Endothelial cell of umbilical vein (primary cell): ENCODE measurements at places on chromosomes 1 and 21. TPM values are rescaled to one million over a fixed set of nuclear protein-coding genes. Genes with fewer than 3 reads are reported as not detected.

Gene PTGS2
- 21.6 and 24.1 TPM in 2 replicates for total RNA-seq

Gene SH2D2A
- 1.1 and 1.8 TPM in 2 replicates for total RNA-seq

Gene SPATC1L
- total RNA-seq: 15.3 and 31.7 TPM in 2 replicates

DNA sequence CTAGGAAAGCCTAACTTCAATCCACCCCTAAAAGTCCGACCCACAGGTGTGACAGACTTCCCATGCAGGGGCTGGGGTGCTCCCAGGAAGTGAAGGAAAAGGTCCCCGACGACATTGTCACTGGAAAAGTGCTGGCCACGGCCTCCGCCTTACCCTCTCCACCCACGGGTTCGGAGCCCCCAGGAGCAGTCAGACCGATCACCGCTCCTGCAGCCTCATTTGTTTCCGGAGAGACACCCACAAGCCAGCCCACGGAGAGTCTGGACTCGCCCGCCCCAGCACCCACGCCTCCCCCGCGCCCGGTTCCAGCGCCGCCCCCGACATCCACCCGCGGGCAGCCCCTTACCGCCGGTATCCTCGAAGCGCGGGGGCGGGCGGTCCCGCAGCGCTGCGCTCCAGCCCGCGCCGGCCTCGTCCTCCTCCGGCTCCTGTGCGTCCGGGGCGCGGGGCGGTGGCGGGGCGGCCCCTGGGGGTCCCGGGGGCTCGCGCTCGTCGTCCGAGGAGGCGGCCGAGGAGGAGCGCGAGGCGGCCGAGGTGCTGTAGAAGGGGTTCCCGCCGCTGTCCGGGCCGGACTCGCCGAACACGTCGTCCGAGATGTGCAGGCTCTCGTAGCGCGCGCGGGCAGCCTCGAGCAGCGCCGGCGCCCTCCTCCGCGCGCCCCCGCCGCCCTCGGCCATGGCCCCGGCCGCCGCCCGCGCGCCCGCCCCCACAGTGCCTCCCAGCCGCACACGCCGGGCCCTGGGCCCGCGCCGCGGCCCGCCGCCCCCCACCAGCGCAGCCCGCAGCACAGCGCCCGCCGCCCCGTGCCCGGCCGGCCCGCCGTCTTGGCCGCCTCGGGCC, 660 bp downstream of the PGBD5 start:
- H3K36me3 ChIP-seq: no peaks in the 10 kb centered on the region
- peaks cover 29% of the 10 kb centered on the region for H3K27me3 ChIP-seq
- DNase-seq: no peak
- H3K27ac ChIP-seq: no peak overlapping the region
- H3K4me3 ChIP-seq: no peak overlapping the region

GRCh38 chr21:33569991-33570390, 18.5 kb downstream of the DONSON start:
- H3K27me3 ChIP-seq: no peaks in the 10 kb centered on the region
- no peak overlapping the region for H3K4me3 ChIP-seq
- H3K36me3 ChIP-seq: peaks cover 30% of the 10 kb centered on the region
- no peak overlapping the region for H3K27ac ChIP-seq
- no peaks in the 10 kb centered on the region for H3K4me1 ChIP-seq

DNA sequence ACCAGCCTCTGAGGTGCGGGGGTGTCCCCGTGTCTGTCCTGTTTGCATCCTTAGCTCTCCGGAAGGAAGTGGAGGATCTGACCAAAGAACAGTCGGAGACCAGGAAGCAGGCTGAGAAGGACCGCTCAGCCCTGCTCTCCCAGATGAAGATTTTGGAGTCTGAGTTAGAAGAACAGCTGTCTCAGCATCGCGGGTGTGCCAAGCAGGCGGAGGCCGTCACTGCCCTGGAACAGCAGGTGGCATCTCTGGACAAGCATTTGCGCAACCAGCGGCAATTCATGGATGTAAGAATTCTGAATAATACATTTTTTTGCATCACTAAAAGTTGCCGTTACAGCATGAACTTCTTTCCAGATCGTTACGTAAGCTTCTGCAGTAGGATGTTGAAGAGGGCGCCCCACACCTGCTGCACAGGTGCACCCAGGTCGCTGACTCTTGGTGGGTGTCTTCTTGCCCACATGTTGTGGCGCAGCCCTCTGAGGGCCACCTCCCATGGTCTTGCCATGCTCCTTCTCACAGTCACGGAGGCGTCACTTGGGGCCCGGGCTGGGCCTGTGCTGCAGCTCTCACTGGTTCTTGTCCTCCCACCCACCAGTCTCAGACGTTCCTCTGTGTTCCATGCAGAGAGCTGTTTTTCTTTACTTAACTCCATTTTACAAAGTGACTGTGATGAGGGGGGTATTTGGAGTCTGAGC, 61.3 kb upstream of the DIP2A start:
- H3K4me1 ChIP-seq: no peaks in the 10 kb centered on the region
- peaks cover 9% of the 10 kb centered on the region for H3K36me3 ChIP-seq
- H3K27me3 ChIP-seq: no peaks in the 10 kb centered on the region
- no peak overlapping the region for H3K27ac ChIP-seq
- DNase-seq: no peak

DNA sequence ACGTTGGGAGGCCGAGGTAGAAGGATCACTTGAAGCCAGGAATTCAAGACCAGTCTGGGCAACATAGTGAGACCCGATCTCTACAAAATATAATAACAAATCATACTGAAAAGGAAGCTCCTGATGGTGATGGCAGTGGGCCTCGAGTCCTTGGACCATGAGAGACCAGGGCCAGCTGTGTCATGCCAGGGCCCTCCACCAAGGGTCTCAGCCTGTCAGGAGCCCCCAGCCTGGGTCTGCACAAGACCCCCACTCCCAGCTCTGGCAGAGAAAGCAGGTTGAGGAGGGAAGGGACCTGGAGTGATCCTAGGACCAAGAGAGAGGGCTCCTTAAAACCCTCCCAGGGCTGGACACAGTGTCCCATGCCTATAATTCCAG, 6.7 kb upstream of the CTRC start:
- DNase-seq: no peak
- H3K36me3 ChIP-seq: peaks cover 8% of the 10 kb centered on the region
- no peak overlapping the region for H3K27ac ChIP-seq
- no peaks in the 10 kb centered on the region for H3K27me3 ChIP-seq

DNA sequence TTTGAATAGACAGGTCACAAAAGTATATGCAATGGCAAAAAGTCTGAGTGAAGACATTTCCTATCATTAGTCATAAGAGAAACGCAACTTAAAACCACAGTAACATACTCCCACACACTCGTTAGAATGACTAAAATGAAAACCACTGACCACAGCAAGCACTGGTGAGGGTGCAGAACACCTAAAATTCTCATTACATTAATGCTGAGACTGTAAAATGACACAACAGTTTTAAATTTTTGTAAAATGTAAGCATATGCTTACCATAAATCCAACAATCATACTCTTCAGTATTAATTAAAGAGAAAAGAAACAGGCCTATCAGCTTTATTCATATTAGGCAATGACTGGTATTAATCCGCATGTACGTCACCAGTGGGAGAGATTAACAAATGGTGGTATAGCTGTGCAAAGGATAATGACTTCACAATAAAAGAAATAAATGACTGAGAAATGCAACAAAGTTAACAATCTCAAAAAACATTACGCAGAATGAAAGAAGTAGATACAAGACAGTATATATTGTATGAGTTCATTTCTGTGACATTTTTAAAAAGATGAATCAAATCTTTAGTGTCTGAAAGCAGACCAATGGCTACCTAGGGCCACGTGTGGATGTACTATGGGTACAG, 253.5 kb downstream of the AKT3 start:
- H3K4me3 ChIP-seq: no peak overlapping the region
- no peak overlapping the region for H3K27ac ChIP-seq
- no peak for DNase-seq
- no peaks in the 10 kb centered on the region for H3K36me3 ChIP-seq
